ENCODE measurements at places on chromosomes 4 and X.

- DNase-seq: no peak
These were observed 262.7 kb downstream of the PDHA2 start for GRCh38 chr4:96102541-96103026.

GRCh38 chrX:149272690-149273463 lies 232.2 kb downstream of the IDS start:
- no peak for DNase-seq

DNA sequence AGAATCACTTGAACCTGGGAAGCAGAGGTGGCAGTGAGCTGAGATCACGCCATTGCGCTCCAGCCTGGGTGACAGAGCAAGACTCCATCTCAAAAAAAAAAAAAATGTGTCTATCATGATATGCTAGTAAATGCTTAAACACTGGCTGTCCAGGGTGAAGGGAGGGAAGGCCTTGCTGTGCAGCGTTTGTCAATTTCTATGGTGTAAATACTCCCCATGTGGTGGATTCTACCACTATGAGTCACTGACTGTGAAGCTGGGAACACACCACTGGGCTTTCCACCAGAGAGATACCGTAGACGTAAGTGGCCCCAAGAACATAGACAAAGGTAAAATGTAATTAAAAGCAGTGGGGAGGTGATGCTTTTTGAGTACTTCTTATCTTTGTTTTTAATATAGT lies 51.3 kb upstream of the LEF1 start:
- no peak for DNase-seq

DNA sequence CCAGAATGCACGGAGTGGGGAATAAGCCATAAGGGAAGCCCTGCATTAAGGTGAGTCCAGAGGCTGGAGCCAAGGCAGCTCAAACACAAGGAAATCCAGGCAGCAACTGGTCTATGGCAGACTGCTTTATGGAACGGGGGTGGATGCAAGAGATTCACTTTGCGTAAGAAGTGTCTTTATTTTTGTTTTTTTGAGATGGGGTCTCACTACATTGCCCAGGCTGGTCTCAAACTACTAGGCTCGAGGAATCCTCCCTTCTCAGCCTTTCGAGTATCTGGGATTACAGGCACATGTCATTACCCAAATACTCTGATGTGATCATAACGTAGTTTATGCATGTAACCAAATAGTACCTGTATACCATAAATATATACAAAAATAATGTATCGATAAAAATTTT lies 199.5 kb downstream of the MAML3 start:
- no peak for DNase-seq

DNA sequence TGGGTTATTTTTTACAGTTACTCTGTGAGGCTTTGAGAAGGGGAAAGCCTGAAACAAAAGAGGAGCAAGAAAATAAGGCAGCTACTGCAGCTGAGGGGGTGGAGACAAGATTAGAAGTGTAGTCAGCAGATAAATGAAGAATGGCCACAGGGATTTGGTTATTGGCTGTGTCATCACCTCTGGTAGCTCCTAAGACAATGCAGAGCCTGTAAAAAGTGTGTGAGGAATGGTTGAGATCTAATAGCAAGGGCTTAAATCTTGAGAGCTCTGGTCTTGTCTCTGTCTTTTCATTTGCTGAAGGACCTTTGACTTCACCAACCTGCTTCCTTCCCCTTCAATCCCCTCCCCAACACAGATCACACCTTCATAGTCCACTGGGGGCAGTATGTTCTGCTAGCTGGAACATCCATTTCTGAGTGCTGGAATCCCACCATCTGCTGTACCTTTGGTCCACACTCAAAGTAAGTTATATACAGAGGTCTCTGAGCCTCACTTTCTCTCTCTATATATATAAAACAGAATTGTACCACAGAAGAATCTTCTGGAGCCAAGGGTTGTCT lies 213.7 kb upstream of the ZIC3 start:
- DNase-seq: no peak

DNA sequence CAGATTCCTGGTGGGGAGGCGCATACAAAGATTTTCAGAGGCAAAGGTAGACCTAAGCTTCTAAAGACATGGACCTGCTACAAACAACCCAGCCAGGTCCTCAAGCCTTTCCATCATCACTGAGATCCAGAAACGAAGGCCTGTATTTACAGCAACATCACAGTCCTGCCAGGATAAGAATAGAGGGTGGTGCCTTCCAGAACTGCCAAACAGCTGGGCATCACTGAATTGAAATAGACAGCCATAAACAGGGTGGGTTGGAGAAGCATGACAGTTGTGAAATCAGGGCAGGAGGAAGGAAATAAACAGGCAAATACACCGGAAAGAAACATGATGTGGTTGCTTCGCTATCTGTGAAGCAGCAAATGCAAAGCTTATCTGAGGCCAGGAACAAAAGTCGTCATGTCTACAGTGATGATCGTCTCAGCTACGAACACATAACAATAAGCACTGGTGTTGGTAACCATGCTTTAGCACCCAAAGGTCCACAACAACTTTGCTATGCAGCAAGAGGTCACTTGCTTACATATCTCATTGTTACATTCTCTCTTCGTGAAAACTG lies 6.7 kb upstream of the TMEM154 start:
- DNase-seq: no peak

- DNase-seq: no peak
These were observed 28.8 kb downstream of the PPP2R3B start for GRCh38 chrX:357693-358471.

DNA sequence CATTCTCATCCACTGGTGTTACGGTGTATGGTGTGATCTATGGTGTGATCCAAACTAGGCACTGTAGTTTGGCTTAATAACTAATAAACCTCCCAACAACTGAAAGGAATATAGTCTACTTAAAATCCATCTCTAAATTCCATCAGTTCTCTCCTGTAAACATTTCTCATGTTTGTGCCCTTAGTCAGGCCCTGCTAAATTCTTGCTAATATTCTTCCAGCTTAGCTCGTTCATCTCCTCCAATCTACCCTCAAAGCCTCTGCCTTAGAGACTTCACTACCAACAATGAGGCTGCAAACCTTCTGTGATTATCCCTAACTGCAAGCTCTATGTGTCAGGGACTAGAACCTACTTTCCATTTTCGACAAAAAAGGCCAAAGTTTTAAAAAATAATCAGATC lies 28.1 kb downstream of the ZAR1 start:
- DNase-seq: no peak

DNA sequence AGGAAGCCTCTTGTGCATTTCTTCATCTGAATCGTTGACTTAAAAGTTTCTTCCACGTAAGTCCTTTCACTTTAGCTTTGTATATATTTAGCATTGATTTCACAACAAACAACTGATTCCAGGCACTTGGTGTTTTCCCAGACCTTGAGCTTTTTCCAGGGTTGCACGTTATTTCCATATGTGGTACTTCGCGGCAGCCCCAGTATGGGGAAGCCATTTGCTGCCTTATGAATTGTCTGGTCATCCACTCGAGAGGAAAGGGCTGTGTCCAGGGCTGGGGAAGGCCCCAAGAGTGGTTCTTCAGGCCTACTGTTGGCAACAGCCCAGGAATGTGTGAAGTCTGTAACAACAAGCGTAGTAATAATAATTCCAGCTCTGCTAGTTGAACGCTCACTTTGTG lies 2.8 kb upstream of the TLR8 start:
- no peak for DNase-seq

DNA sequence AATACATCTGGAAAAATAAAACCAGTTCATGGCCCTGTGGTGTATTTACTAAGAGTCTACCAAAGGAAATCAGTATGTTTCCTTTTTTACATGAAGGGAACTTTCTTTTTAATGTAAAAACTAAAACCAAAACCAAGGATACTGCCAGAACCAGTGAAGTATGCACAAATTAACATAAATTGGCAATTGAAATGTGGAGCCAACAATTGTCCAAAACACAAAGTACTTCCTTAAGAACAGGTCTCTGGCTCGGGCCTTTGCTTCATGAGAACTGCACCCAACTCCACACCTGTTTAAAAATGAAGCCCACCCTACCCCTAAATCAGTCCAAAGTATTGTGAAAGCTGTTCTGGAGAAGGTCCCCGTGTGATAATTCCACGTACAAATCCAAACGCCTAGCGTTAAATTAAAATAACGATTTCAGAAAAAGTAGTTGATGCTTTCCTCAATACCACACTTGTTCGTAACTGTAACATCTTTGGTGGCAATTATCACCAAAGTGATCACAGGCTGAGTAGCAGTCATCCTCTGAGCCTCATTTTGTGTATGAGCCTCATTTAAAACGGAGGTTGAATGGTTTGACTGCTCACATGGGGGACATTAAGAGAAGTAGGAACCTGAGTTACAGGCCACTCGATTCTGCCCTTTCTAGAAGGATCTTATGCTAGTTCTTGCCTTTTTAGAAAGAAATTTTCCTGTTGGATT lies 93.0 kb downstream of the GEMIN8 start:
- DNase-seq: no peak

Measured in NCI-H1436 (cell line).